ENCODE measurements at places on chromosomes 2 and 18.

DNA sequence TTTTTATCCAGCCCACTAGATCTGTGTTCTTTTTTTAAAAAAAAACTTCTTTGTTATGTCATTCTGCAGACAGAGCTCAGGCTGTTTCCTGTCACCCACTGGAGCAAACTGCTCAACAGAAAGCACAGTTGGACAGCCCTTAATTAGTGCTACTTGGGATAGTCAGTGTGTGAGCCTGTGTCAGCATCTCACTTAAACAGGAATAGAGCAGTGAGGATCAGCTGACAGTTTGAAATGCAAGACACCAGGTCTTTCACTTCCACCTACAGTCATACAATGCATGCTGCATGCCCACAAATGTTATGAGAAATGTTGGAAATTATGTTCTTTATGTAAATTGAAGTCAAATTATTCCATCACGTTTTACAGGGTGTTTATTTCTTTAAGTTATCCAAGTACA is 174.9 kb downstream of the NR4A2 start:
- no peak for DNase-seq

DNA sequence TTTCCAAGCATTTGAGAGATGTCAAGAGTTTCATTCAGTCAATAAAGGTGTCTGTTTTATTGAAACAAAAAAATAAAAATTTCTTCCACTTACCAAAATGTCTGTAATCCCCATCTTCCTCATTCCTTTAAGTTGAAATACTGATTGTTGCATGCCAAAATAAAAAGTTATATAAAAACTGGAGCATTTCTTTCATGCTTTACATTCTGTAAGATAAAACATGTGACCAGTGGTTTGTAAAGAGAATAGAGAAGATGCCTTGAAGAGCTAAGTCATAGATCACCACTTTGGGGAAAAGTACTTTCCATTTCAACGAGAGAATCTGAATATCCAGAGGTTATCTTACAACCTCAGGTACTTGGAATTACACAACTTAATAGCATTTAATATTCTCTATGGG is 35.9 kb upstream of the MYO1B start:
- no peak for DNase-seq

GRCh38 chr2:11196246-11196645 is 41.0 kb downstream of the SLC66A3 start:
- no peak for DNase-seq

DNA sequence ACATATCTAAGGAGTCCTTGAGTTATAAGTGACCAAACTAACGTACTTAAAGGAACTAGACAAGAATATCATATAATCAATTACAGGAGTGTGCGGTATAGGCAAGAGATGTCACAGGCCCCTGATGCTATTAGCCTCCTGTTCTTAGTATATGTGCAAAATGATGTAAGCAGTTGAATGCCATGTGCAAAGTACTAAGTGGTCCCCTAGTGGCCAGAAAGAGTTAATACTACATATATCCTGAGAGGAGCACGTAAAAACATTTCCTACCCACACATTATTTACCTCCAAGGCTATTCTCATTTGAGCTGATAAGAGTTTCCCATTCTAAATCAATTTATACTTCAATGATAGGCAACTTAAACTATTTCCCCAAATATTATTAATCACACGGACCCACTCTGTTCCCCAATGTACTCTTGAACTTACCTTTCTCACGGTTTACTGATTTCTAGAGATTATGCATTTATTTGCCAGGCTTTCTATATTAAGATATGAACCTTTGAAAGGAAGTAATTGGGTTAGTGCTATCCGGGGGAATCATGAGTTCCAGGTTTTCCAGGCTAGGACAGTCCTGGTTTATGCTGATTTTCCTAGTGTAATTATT is 158.0 kb upstream of the KLHL14 start:
- peak; percentile 8 for DNase-seq

- DNase-seq, result no peak
Observed at GRCh38 chr2:102397209-102397608, 25.8 kb upstream of the IL18RAP start.

- no peak for DNase-seq
Observed at GRCh38 chr2:239769554-239770245, 255.4 kb downstream of the NDUFA10 start.

- no peak for DNase-seq
Observed at GRCh38 chr2:100939445-100939844, 62.6 kb upstream of the RPL31 start.

DNA sequence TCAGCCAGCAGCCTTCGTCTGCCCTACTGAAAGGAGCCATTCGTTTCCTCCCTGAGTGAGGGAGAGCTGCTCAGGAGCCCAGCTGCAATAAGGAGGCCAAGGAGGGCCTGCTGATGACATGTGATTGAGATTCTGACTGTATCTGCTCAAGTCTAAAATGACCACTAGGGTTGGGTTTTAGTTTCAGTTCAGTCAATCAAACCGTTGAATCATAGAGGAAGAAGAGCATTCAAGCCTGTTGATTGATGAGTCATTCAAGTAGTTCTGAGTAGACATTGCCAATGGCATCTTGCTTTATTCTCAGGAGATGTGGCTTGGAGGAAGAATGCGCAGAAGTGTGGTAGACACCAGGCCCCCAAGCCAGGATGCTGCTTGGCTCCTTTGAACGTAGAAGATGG is 19.9 kb upstream of the BCL2L11 start:
- DNase-seq, result no peak

DNA sequence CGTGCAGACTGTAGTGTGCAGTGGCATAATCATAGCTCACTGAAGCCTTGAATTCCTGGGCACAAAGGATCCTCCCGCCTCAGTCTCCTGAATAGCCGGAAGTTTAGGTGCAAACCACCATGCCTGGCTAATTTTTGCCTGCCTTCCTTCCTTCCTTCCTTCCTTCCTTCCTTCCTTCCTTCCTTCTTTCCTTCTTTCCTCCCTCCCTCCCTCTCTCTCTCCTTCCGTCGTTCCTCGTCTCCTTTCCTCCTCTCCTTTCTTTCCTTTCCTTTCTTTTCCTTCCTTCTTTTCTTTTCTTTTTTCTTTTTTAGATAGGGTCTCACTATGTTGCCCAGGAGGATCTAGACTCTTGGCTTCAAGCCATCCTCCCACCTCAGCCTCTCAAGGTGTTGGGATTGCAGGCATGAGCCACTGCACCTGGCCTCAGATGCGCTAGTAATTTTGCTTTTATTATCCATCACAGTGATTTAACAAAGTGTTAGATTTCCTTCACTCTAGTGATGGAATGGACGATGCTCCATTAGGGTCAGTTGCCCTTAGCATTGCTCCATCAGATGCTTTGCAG is 6.6 kb upstream of the ANKRD29 start:
- no peak for DNase-seq

GRCh38 chr2:191169456-191170300 is 18.9 kb upstream of the STAT4 start:
- no peak for DNase-seq

- no peak for DNase-seq
Observed at GRCh38 chr2:85438201-85439024, 19.9 kb downstream of the SH2D6 start.
